ENCODE measurements at places on chromosomes 2 and 18.

DNA sequence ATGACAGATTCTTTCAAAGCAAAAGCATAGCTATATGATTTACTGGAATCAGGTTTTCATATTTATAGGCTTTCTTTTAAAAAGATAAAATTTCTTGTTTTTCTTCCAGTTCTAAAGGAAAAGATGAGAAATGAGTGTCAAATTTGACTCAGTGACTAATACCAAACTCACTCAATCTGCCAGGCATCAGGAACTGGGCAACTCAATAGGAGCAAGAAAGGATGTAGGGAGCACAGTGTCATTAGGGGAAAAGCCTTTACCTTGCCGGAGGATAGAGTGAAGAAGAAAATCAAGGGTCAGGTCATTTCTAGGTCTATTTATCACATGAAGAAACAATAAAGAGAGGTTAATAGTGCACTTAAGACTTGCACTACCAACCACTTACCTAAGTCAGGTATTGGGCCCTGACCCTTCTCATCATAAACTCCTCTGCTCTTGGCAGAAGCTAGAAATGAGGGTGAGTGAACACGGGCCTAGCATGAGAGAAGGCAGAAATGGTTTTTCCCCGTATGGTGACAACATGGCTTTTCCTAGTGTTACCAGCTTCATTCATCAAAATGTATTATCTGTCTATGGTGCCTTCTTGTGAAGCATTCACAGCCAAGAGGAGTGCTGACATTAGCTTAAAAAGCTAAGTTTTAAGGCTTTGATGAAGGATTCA is 151.0 kb downstream of the ARHGAP15 start:
- no peak for DNase-seq

- peak; percentile 80 for DNase-seq
Observed at GRCh38 chr2:86807468-86808275, 17.0 kb upstream of the CD8A start.

DNA sequence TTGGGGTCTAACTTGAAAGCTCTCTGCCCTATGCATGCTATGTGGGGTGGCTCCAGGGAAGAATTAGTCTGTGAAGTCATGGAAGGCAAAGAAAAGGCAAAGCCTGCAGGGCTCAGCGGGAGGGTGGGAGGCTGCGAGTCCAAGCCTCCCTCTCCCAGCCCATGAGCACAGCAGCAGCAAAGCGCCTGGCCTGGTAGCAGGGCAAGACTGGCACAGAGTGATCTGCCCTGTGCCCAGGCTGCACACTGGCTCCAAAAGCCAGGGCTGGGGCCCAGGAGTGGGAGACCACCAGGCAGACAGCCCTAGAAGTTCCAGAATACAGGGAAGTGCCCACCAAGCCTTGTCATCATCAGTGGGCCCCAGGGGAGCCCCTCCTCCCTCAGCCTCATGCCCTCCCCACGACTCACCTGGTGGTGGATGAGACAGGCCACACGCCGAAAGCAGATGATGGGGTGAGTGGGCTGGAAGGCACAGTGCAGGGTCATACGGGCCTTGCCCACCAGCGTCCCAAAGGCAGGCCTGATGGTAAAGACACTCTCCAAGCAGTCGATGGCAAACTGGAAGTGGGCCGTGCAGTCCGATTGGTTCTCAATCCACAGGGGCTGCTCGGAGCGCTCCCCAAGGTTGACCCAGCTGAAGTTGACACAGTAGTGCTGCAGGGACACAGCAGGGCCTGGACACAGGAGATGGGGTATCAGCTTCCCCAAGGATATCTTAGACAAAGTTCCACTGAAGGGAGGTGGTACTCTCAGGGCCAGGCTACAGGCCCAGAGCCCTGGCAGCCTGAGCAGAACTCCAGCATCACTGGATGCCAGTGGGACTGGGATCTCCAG is 12.1 kb downstream of the CFAP65 start:
- DNase-seq = no peak

DNA sequence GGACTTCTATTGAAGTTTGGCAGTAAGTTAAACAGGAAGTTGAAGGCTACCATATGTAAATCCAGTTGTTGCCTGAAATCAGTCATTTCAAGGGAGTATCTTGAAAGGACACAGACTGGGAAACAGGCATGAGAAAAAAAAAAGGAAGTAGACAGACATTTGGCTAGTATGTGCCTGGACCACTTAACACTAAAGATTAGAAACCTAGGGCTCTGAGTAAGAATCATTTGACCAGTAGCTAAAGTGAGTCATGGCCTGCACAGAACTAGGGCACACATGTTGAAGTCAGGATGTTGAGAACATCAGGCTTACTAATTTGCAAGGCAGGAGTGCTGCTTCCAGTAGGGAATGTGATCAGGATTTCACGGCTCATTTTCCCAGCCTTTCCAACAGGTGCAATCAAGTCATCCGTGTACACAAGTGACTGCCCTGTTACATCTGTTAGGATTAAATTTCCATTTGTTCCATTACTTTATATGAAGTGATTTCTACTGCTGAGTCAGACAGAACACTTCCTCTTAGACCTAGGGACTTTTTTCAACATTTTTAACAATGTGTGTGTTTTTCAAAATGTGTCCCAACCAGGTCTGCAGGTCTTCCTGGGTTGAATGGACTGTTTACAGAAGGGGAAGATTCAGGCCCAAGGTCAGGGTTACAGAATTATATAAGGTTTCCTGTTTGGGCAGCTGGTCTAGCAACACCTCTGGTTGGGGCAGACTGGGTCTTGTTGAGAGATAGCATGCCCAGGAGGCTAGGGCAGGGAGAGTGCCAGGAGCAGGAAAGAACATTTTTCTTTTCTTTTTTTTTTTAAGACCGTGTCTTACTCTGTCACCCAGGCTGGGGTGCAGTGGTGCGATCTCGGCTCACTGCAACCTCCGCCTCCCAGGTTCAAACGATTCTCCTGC is 145.6 kb downstream of the TGIF1 start:
- no peak for DNase-seq

- DNase-seq = no peak
Observed at GRCh38 chr2:235511187-235511661, 17.4 kb downstream of the AGAP1 start.

GRCh38 chr2:42878581-42878980 is 86.2 kb upstream of the HAAO start:
- DNase-seq = no peak

GRCh38 chr2:151973013-151973900 is 125.6 kb downstream of the CACNB4 start:
- peak; percentile 24 for DNase-seq

GRCh38 chr2:181305301-181306123 is 151.7 kb upstream of the ITGA4 start:
- DNase-seq = no peak

DNA sequence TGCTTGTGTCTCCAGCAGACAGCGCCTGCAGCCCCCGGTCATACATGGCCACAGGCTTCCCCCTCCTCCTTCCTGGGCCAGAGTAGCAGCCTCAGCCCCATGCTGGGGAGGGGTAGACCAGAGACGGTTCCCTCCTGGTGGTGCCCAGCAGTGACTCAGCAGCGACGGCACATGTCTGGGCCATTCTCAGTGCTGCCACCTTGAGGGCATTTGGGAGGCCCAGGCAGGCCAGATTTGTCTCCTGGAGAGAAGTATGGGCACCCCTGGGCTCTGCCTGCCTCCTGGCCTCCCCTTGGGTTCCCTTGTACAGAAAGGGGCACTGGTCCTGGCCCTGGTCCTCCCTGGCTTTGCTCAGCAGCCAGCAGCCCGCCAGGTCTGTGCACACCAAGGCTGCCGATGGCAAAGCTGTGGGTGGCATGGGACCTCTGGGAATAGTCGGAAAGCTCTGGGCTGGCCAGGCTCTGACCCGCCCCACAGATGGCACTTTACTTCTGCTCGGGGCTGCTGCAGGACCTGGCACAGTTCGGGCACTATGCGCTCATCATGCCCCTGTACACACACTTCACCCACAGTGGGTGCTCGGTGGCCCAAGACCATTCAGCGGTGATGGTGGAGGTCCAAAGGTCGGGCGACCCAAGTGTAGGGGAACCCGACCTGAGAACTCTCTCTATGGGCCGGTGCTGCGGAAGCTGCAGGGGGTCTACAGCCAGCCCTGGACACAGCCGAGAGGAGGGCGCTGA is 11.4 kb upstream of the ALPI start:
- DNase-seq = no peak

GRCh38 chr2:205593891-205594290 is 88.4 kb upstream of the NRP2 start:
- DNase-seq = no peak

- DNase-seq = no peak
Observed at GRCh38 chr2:88318071-88318955, 134.2 kb downstream of the FOXI3 start.

DNA sequence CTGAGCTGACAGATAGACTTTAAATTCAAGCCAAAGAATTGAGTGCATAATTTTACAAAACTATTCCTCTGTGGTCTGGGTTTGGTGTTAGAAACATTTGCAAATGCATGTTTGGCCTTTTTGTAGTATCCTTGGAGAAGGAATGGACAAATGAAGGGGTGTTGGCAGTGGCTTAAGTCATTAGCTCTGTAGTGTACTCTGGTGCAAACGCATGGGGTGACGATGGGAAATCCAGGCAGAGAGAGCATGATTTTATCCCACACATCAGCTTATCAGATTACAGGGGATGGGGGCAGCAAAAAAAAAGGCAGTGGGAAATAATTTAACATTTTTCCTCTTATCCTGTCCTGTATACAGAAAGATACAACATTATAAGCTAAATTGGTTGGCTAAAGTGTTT is 320.6 kb downstream of the ZNF516 start:
- no peak for DNase-seq

DNA sequence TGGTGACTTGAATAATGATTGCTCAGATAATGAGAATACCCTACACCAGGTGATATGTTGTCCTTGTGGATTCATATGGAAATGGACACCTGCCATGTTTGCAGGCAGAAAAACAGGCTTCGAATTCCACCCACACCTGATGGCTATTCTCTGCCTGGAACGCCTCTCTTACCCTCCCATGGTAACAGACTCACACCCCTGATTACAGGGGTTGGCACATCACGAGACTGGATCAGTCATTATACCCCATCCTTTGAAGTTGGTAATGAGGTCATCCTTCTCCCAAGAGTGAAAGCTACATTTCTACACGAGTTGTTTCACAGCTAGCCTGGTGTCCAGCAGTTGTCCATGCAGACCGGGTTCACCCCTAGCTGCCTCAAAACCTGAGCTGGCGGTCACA is 71.4 kb upstream of the MBOAT2 start:
- DNase-seq = no peak

DNA sequence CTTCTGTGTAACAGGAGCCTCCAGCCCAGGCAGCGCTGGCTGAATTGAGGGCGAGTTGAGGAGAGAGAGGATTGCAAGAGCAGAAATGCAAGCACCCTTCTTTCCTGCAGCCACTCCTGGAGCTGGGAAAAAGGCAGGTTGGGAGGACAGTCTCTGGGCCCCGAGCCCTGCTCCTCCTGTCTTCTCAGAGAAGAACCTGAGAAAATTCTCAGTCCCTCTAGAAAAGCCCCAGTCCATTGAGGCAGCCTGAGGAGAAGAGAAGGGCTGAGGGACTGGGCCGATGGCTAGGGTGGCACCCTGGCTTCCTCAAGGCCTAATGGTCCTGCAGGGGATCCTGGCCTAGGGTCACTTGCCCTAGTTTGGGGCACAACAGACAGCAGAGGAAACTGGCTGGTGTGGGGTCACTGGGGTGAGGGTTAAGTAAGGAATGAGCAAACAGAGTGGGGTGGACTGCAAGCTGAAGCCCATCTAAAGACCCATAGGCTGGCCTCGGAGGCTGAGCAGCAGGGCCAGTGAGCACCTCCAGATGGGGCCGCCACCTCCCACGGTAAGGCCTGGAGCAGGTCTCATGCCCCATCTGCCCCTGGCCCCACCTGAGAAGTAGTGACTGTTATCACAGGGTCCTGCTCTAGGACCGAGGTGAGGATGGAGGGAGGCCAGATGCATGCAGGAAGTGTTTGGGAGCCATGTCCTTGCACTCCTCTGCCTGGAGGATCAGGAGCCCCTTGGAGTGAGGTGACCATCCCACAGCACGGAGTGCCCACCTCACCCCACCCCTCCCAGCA is 12.4 kb downstream of the CIB4 start:
- no peak for DNase-seq

- no peak for DNase-seq
Observed at GRCh38 chr2:1633936-1634587, 110.3 kb downstream of the PXDN start.
